ENCODE measurements at places on chromosomes 4 and X.

- peak; percentile 8 for DNase-seq
Measured at GRCh38 chr4:164768516-164768915, 14.6 kb downstream of the SMIM31 start.

DNA sequence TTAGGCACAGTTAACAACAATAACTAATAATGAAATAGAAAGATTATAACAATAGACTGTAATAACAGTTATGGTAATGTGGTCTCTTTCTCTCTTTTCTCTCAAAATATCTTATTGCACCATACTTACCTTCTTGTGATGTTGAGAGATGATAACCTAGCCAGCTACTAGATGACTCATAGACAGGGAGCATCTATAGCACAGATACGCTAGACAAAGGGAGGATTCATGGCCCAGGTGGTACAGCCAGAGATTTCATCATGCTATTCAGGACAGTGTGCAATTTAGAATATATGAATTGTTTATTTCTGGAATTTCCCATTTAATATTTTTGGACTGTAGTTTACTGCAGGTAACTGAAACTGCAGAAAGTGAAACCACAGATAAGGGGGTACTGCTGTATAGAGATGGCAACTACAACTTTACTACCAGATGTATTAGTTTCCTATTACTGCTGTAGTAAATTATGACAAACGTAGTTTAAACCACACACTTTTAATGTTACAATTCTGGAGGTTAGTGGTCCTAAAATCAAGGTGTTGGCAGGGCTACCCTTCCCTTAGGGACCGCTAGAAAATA, 41.8 kb upstream of the MAGED1 start:
- DNase-seq: no peak

GRCh38 chr4:158895797-158896576, 127.2 kb downstream of the FNIP2 start:
- no peak for DNase-seq

- no peak for DNase-seq
Measured at GRCh38 chr4:152307669-152308068, 228.2 kb downstream of the FBXW7 start.

- no peak for DNase-seq
Measured at GRCh38 chr4:179292468-179292867, 1850.2 kb upstream of the AGA start.

- no peak for DNase-seq
Measured at GRCh38 chrX:3263681-3264126, 82.7 kb downstream of the MXRA5 start.

- DNase-seq: no peak
Measured at GRCh38 chrX:107482046-107482445, 32.6 kb downstream of the FRMPD3 start.

- DNase-seq: no peak
Measured at GRCh38 chrX:13770013-13770535, 35.5 kb downstream of the OFD1 start.

- DNase-seq: no peak
Measured at GRCh38 chrX:63746278-63746677, 38.7 kb downstream of the ARHGEF9 start.

GRCh38 chrX:53831662-53832635, 145.4 kb upstream of the HUWE1 start:
- DNase-seq: peak; percentile 4

DNA sequence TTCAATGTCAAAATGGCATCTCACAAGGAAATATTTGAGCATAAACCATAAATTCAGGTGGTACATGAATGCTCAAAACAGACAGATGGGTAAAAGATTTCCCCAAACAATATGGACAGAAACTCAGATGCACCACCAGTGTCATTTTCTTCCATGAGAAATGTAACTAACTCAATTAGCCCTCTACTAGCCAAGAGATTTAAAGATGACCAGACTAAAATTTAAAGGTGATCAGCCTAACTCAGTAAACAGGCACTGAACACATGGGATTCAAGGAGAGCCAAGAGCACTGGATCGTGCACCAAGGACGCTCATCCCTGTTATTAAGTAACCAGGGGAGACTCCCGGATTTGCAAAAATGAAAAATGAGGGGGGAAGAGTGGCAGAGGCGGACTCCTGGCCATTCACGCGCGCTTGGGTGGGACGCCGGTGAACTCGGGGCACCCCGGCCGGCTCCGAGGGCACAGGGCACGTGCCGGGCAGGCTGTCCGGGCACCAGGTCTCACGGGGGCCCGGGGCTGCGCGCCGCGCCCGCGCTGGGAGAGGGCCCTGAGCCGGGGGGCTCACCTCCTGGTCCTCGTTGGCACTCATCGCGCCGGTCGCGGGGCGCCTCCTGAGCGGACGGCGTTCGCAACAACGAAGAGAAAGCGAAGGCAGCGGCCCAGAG, 490 bp downstream of the RWDD4 start:
- no peak for DNase-seq

GRCh38 chrX:109440475-109440874, 41.4 kb downstream of the GUCY2F start:
- DNase-seq: no peak

DNA sequence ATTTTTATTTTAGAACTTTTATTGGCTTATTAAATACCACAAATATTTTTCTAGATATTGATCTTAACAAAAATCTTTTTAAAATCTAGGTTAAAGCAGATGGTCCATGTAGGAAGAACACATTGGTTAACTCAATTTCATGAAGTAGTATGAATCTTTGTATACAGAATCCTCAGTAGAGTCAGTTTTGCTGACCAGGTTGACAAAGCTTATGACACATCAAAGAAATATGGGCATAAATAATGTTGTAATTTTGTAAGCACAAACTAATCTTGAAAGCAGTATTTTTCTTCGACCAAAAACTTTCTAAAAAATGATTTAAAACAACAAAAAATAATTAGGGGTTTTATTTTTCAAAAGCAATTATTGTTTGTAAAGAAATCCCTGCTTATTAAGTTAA, 479.3 kb upstream of the PCDH10 start:
- no peak for DNase-seq

GRCh38 chr4:163384926-163385325, 41.2 kb downstream of the NPY5R start:
- DNase-seq: no peak

GRCh38 chrX:1493412-1493811, 40.7 kb upstream of the ASMTL start:
- no peak for DNase-seq

GRCh38 chr4:1711571-1712215, 426 bp downstream of the SLBP start:
- DNase-seq: no peak

- no peak for DNase-seq
Measured at GRCh38 chr4:55617587-55618197, 18.4 kb downstream of the NMU start.

GRCh38 chrX:123173833-123174232, 10.2 kb upstream of the GRIA3 start:
- peak; percentile 19 for DNase-seq

DNA sequence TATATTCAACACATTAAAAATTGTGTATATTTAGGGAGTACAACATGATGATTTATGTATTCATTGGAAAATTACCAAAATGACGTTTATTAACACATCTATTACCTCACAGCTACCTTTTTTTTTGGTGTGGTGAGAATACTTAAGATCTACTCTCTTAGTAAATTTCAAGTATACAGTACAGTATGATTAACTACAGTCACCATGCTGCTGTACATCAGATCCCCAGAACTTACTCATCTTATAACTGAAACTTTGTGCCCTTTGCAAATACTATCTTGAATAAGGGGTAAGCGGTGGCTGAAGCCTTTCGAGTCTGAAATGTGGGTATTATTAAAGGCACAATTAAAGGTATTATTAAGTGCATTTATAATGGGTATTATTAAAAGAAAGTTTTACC, 976 bp downstream of the PHKA1 start:
- DNase-seq: peak; percentile 18

DNA sequence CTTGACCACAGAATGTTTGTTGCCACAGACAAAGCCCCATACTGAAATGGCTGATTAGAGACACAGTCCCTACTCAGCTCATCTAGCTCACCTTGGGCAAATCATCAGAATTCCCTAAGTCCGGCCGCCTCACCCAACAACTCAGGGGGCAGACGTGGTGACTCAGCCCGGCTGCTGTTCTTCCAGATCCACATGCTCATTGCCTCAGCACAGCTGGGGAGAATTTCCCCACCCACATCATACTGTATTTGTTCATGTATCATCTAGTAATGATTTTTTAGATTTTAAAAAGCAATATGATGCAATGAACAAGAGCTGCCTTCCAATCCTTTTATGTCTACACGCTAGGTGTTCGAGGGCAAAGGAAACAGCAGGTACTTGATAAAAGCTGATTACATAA, 333.8 kb upstream of the TENM3 start:
- no peak for DNase-seq

DNA sequence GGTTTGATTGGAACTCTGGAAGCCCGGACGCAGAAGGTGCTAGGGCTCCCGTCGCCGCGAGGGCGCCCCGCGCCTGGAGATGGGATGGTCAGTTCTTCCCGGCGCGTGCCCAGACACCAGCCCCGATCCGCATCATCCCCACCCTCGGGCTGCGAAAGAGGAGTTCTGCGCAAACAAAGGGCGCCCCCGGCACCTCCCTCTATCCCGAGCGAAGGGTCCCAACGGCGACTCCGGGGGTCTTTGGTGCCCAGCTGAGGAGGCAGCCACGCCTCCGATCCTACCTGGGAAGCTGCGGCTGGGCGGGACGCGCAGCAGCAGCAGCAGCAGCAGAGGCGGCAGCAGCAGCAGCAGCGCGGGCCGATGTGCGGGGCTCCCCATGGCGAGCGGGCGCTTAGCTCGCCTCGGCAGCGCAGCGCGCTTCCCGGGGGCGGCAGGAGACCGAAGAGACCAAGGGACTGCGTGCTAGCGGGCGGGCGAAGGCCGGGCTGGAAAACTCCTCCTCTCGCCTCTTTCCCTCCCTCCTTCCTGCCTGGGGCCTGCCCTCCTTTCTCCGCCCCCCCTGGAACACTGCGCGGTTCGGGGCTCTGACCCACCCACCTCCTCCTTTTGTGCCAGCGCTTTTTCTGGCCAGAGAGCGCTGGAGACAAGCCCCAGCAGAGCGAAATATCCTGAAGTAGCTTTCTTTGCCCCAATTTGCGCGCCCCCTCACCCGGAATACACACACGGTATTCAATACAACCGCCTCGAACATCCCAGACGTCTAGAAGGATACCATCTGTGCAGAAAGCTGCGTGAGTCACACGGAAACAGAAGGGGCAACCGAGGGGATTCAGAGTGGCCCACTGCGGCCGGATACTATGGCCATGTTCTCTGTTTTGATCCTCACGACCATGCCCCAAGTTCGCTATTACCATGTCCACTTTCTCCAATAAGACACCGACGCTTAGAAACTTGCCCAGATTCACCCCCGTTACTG, at the start of gene SRPX:
Gene SRPX (minus strand): TSS at position 457 of the 976 bp plus-strand sequence. CDS start 79 bp downstream, at position 378.
- peak; percentile 1 for DNase-seq

DNA sequence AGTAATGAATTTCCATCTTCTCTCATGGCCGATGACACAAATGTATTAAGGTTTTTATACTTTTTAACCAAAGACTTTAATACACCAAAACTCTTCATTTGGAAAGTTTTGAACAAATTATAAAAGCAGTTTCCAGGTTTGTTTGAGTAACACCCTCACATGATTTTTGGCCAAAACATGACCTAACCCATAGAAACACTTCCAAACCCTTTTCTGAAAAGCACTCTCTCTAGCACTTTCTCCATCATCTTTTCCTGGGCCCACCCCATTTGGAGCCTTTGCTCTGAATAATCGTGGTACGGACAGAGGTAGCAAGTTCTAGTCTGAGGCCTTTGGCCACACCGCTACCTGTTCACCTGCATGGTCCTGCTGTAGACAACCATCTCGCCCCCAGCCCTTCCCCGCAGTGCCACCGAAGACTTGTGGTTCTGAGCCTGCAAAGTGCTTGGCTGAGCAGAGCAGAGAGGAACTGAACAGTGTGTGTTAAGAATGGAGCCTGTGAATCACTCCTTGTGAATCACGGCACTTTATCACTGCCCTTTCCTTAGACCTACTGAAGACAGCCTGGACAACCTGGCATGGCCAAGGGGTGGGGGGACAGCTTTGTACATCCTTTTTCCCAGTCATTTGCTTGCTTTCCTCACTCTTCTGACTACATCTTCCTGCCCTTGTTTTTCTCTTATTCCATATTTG, 181.8 kb downstream of the PTTG2 start:
- no peak for DNase-seq

DNA sequence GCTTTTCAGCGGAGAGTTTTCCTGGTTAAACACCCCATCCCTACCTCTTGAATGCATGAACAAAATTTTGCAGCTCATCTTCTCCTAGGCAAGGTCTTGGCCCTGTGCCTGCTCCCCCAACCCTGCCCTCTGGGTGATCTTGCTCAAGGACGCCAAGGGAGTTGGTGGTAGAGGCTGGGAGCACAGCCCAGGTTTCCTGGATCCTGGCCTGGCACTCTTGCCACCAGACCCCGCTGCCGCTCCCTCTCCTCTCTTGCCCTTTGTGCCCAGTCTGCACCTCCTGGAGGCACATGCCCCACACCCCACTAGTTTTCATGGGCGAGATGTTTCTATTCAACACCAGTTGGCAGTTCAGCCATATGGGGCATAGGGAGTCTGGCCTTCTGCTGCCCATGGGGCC, 37.3 kb downstream of the TSC22D3 start:
- DNase-seq: no peak

DNA sequence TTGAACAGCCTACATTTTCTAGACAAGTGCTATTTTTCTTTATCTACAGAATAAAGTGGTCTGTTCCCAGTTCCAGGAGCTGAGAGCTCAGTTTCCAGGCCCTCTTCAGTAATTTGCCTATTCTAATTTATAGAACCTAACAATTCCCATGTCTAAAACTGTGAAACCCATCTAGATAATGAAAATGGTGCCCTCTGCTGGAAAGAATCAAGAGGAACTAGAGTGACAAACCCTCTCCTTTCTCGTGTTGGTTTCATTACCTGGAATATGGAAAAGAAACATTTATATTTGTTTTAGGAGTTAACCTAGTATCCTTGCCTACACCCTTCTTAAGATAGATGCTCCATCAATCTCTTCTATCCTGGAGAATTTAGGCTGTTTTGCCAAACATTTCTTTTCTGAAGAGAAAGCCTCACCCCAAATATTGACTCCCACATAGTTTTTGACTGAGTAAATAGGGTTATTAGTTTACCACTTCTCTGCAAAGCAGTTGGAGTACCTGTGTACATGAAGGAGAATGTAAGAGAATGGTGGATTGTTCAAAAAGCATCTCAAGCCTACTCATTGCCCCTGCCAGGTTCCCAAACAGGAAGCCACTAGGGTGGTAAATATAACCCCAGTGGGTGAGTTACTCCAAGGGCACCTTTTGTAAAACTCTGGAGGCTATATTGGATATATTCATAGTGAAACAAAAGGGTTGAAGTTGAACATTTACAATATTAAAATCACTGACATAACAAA, 121.6 kb downstream of the RASL11B start:
- DNase-seq: peak; percentile 76

- DNase-seq: no peak
Measured at GRCh38 chrX:56025872-56026571, 206.1 kb upstream of the KLF8 start.

DNA sequence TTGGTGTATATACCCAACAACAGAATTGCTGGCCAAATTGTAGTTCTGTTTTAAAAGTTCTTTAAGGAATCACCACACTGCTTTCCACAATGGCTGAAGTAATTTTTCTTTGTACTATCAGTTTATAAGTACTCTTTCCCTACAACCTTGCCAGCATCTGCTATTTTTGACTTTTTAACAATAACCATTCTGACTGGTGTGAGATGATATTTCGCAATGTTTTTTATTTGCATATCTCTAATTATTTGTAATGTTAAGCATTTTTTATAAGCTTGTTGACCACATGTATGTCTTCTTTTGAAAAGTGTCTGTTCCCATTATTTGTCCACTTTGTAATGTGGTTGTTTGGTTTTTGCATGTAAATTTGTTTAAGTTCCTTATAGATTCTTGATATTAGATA, 509.9 kb upstream of the POU3F4 start:
- DNase-seq: no peak

GRCh38 chr4:5755679-5756078, 44.7 kb downstream of the EVC start:
- DNase-seq: no peak
